ENCODE measurements at places on chromosomes 4 and X. TPM values are rescaled to one million over a fixed set of nuclear protein-coding genes. Genes with fewer than 3 reads are reported as not detected.

Gene PAGE1
- 0.49 TPM for total RNA-seq

Gene MBNL3
- total RNA-seq: 2.2 TPM

Gene NSG1
- 253 TPM for total RNA-seq

Gene SNCA
- 60.5 TPM for total RNA-seq

Gene UGT2B10
- not detected for total RNA-seq

Gene MAGEB2
- not detected for total RNA-seq

Gene SLC2A9
- 1.7 TPM for total RNA-seq

Gene MAGEB18
- total RNA-seq: not detected

Gene PHOX2B
- total RNA-seq: not detected

Gene TLR6
- 0.49 TPM for total RNA-seq

Gene CSN2
- total RNA-seq: not detected

Gene NAP1L2
- 29.7 TPM for total RNA-seq

Gene DSPP
- under 0.01 TPM for total RNA-seq

Gene TRAM1L1
- total RNA-seq: 22.1 TPM

Gene CLDN22
- not detected for total RNA-seq

Gene TBC1D14
- total RNA-seq: 169 TPM

Gene ARSJ
- 0.49 TPM for total RNA-seq

Gene SERTM2
- under 0.01 TPM for total RNA-seq

Gene MAGEB10
- total RNA-seq: not detected

Gene PITX2
- total RNA-seq: not detected

Gene CENPI
- 5.4 TPM for total RNA-seq

Gene UGT2B17
- not detected for total RNA-seq

Gene XG
- not detected for total RNA-seq

Gene CXCL1
- 1.5 TPM for total RNA-seq

Gene CXCL6
- under 0.01 TPM for total RNA-seq

Gene TMEM255A
- 3.0 TPM for total RNA-seq

Gene TEX13C
- not detected for total RNA-seq

Gene TKTL2
- total RNA-seq: 0.49 TPM

Gene OR13H1
- total RNA-seq: not detected

Gene NR3C2
- 5.2 TPM for total RNA-seq

Gene ADH1A
- total RNA-seq: not detected

Gene PTCHD1
- total RNA-seq: 11.1 TPM

Gene FAM13A
- total RNA-seq: 53.6 TPM

Gene MID1IP1
- total RNA-seq: 16.5 TPM

Gene EVC2
- 1.2 TPM for total RNA-seq

Gene SCARB2
- total RNA-seq: 196 TPM

Gene PCDH10
- 79.9 TPM for total RNA-seq

Gene PNMA3
- 12.3 TPM for total RNA-seq

Gene SYTL5
- total RNA-seq: 2.5 TPM

Gene SULT1E1
- total RNA-seq: 5.4 TPM

Gene DRD5
- 0.74 TPM for total RNA-seq

Gene FATE1
- not detected for total RNA-seq

Gene GSPT2
- 17.7 TPM for total RNA-seq

Gene LRCH2
- 40.8 TPM for total RNA-seq

Gene FAM236D
- total RNA-seq: not detected

Gene ATP8A1
- 151 TPM for total RNA-seq

Gene CLTRN
- total RNA-seq: 0.25 TPM

Gene CDKL5
- total RNA-seq: 55.3 TPM

Gene GRIPAP1
- total RNA-seq: 27.8 TPM

Gene ZNF630
- total RNA-seq: 5.9 TPM

Gene CYLC1
- not detected for total RNA-seq

Gene PABPC5
- total RNA-seq: 8.9 TPM

Data from temporal lobe (tissue), 4 donors.